Esophagus squamous epithelium (tissue), 5 donors: ENCODE measurements at places on chromosomes 3 and 15.

DNA sequence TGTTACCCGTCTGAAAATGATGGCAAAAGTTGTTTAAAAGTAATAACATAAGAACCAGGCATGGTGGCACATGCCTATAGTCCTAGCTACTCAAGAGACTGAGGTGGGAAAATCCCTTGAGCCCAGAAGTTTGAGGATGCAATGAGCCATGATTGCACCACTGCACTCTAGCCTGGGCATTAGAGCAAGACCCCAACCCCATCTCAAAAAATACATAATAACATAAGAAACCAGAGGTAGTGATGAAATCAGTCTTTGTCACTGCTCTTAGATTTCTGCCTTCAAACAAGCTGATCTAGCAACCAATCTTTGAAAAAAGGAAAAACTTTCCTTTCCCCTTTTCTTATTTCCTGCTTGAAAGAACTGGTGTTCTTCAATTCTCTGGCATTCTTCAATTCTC lies 71.3 kb downstream of the TMCC1 start:
- no peak for DNase-seq

- DNase-seq, result no peak
Observed at GRCh38 chr3:157102098-157102497, 57.8 kb downstream of the CCNL1 start.

DNA sequence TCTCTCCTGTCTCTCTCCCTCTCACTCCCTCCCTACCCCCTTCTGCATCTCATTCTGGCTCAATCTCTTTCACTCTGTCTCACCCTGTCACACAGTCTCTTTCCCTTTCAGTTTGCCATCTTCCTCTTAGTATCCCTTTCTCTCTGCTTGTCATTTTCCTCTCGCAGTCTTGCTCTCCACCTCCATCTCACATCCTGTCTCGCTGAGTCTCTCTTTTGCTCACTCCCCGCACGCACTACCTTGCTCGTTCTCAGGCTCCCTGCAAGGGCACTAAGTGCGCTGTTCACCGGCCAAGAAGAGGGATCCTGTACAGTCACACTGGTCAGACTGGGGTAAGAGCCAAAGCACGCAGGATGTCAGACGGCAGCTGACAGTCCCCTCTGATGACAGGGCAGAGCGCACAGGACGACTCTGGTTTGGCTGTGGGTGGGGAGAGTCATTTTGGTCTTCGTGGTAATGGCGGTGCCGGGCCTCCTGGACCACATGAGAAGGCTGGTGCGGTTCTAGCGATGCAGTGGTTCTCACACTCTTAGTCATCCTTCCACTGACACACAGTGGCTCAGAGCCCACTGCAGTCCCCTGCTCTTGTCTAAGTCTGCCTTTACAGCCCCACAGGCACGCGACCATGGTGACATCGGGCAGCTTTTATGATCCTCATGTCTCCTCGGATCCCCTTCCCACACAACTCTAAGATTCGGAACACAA lies 356.8 kb downstream of the FOXP1 start:
- DNase-seq, result no peak

GRCh38 chr15:75966073-75966472 lies 46.2 kb downstream of the NRG4 start:
- DNase-seq, result no peak

- no peak for DNase-seq
Observed at GRCh38 chr3:85710490-85710889, 751.7 kb downstream of the CADM2 start.

- DNase-seq, result no peak
Observed at GRCh38 chr3:141321109-141321497, 47.2 kb upstream of the ZBTB38 start.
